ENCODE measurements at places on chromosomes 4 and X.

DNA sequence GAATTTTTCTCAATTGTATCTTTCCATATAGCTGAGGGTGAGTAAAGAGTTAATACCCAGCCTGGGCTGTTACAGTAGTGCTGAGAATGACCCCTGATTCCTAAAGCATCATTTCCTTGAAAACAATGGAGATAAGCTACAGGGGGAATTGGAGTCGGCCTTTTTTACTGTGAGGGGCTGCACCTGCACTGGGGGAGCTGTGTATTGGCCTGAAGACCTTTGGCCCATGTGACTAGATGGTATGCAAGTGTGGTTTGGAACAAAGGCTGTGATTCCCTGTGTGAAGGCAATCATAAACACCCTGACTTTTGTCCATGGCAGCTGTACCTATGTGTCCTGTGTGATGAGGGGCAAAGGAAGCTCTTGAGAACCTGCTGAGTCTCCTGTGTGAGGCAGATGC is 124.0 kb upstream of the HPGD start:
- no peak for DNase-seq

DNA sequence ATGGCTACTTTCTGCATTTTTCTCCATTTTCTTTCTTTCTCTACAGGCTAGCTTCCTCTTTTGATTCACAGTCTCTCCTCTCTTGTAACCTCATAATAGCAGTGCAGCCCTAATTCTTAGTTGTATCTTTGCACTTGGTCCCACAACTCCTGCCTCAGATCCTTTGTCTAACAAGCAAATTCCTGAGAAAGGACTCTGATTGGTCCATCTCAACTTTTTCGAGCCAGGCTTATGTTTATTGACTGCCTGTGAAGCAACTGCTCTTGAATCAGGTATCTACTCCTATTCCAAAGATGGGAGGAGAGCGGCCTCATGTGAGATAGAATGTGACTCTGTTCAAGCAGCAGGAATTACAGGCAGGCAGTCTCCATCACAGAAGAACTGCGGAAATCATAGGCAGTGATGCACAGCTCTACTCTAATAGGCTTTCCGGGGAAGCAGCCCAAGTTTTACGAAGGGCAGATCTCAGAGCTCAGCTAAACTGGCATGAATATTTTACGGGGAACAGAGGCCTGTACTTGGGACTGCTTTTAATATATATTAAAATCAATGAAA is 123.5 kb downstream of the GABRB1 start:
- no peak for DNase-seq

DNA sequence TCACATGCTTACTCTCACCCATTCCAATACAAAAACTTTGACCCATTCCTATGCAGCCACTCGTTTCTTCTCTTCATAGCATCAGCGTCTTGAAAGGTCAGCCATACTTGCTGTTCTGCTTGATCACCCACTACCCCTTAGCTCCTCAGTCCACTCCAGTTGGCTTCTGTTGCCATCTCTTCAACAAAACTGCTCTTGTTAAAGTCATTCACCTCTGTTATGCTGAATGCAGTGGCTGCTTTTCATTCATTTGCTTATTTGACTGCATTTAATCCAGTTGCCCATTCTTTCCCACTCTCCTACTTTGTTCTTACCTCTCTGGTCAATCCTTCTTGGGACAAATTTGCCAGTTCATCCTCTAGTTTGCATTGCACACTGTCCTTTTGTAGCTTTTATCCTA is 24.9 kb downstream of the CEP135 start:
- no peak for DNase-seq

DNA sequence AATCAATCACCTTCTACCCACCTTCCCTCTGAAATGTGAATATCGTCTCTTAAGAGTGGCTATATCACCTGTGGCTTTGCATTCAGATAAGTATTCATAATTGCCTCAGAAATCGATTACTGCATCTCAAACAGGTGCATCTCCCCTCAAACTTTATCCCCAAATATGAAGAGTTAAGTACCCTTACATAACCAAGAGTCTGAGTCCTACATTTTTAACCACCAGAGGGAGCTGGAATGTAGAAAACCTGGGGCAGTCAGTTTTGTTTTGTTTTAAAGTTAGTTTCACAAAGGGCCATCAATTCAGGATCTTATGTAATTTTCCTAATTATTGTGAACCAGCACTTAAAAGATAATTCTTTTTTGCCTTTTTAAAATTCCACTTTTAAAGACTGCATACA is 5.7 kb downstream of the TCEANC start:
- no peak for DNase-seq

DNA sequence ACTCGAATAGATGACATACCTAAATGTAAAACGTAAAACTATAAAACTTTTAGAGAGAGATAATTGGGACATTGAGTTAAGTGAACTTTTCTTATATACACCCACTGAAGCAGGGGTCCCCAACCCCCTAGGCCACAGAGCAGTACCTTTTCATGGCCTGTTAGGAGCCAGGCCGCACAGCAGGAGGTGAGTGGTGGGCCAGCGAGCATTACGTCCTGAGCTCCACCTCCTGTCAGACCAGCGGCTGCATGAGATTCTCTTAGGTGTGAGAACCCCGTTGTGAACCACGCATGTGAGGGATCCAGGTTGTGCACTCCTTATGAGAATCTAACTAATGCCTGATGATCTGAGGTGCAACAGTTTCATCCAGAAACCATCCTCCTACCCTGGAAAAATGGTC is 114.8 kb downstream of the HMX1 start:
- DNase-seq, result no peak

DNA sequence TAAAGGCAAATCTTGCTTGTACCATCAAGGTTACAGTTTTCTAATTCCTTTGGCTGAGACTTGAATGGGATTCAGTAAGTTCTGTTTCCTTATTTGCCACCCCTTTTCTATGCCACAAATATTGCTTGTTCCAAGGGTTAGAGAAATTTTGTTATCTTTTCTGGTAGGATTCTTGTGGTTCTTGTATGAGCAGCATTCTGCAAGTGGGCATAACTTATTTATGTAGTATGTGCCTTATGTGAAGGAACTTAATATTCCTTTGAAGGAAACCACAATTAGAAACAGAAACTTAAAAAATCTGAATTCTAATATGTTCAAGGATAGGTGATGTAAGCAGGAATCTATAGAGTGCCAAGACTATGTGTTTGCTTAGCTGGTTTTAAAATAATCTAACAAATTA is 53.1 kb upstream of the TSPAN5 start:
- DNase-seq, result no peak

GRCh38 chrX:47576021-47576898 is 6.0 kb upstream of the TIMP1 start:
- no peak for DNase-seq

Measured in activated T-helper 1 cell treated with Interleukin-2 at 50 U/mL for 16 hours (primary cell).